ENCODE measurements at places on chromosomes 4 and X.

DNA sequence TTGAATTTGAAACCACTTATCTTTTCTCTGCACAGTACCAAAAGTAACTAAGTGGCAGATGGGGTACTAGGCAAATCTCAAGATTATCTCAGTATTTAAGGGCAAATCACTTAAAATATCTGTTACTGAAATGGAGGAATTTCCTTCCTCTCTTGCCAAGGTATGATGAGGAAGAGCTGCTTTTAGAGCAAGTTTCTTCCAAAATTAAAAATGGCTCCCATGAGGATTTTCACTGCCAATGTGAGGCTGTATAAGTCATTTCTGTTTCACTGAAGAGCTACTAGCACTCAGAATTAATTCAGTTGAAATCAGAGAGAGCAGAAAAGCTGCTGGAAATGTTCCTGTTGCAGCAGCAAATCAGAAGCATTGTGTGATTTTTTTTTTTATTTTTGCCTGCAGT is 43.4 kb downstream of the GABRB1 start:
- no peak for DNase-seq

- no peak for DNase-seq
Observed at GRCh38 chr4:11710453-11711093, 281.9 kb upstream of the HS3ST1 start.

DNA sequence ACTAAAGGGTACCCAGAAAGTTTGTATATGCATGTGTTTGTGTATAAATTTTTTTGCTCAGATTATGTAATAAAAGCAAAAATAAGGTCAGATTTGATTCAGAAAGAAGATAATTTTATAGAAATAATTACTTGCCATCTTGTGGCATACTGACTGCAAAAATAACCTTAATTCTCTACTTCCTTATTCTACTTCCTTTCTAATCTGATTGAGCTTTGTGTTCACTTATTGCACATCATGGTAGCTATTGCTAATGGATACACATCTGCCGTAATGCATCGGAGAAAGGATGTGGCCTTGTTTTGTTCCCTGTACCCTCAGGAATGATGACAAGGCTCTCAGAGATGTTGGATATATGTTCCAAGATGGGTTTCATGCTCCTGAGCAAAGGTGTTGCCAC is 10.5 kb upstream of the GNPDA2 start:
- DNase-seq: no peak

GRCh38 chr4:89438102-89438831 is 130.7 kb upstream of the GPRIN3 start:
- no peak for DNase-seq

DNA sequence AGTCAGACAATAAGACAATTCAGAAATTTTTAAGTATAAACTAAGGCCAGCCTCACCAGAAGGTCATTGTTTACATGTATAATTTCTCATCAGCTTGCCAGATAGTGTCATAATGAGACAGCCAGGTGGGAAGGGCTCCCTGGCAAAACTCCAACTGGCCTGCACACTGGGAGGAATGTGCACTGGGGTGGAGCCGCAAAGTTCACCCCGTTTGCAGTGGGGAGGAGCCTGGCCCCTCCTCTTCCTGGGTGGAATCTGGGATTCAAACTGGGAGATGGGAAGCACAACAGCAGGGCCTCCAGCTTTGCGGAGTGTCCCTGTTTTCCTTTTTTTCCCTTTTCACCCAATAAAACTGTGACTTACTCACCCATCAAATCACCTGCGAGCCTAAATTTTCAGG is 329.9 kb downstream of the SMARCA1 start:
- no peak for DNase-seq
